SK-N-SH treated with all-trans-retinoic acid at 6 μM for 48 hours (cell line): ENCODE measurements at places on chromosomes 12 and 14.

DNA sequence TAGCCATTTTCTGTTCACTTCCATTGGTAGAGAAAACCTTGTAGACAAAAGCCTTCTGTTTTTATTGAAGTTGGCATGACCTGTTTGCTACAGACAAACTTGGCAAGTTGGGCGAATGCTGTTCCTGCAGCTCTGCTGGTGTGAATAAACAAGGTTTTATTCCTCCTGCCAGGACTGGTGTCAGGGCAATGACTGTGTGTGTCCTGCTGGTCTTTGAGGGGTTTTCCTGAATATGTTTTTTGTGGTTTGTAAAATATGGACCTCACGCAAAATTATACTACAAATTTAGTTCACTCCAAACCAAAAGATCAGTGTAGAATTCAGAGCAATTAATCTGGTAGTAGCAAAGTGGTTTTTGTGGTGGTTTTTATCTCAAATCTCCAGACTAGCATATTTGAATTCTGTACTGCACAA is 140.8 kb downstream of the ERC1 start:
- ATAC-seq: no peak

DNA sequence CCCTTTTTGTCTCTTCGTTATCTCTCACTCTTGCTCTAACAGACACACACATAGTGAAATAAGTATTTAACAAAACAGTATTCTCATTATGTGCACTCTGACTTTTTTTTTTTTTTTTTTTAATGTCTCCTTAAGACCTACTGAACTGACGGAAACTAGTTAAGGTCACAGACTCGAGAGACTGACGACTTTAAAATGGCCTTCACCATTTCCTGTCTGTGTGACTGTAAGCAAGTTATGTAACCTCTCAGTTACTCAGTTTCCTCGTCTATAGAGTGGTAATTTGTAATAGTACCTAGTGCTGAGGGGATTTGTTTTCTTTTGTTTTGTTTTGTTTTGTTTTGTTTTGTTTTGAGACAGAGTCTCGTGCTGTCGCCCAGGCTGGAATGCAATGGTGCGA is 284.8 kb downstream of the FBXL14 start:
- no peak for ATAC-seq

GRCh38 chr12:124849382-124849781 is 14.3 kb downstream of the SCARB1 start:
- no peak for ATAC-seq

DNA sequence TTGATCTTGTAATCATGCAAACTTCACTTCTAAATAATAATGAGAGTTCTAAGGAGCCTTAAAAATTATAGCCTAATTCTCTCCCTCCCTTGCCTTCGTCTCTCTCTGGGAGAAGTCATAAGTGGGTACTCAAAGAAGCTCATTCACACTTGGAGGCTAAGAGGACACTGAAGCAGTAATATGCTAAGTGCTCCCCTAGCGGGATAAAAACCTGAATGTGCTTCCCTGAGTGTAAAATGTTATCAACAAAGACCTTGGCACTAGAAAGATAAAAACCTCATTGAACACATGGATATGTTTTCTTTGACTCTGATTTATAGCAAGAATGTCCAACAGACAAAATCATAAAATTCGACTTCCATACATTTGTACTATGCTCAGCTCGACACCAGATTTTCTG is 337.9 kb upstream of the NOVA1 start:
- ATAC-seq: no peak

DNA sequence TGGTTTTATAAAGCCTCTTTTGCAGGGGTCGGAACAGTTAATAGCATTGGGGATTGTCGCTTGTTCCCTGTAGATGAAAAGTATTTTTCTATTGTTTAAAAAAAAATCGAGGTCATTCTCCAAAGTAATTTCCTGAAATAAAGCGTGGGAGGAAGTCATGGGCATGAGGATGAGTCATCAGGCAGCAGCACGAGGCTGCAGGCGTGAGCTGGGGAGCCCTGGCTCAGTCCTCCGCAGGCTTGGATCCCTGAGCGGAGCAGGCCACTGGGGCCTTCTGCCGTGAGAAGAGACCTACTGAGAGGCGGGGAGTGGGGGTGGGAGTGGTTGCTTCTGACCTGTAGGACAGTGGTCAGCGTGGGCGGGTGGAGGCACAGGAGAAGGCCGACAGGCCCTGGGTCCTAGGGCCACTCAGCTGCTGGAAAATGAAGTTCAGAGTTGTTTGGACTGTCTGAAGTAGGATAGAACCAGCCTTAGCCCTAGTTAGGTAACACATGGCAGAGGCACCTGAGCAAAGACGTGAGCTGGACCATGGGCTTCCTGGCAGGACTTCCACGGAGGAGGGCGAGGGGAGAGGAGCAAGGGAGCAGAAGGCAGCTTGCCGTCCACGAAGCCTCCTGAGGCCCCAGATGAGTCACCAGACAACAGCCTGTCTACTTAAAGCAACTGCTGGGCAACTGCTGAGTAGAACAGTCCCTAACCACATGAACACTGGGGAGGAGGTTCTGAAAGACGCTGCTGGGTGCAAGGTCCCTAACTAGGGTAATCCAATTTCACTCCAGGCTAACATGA is 21.1 kb upstream of the LGALS3 start:
- peak; percentile 81 for ATAC-seq

DNA sequence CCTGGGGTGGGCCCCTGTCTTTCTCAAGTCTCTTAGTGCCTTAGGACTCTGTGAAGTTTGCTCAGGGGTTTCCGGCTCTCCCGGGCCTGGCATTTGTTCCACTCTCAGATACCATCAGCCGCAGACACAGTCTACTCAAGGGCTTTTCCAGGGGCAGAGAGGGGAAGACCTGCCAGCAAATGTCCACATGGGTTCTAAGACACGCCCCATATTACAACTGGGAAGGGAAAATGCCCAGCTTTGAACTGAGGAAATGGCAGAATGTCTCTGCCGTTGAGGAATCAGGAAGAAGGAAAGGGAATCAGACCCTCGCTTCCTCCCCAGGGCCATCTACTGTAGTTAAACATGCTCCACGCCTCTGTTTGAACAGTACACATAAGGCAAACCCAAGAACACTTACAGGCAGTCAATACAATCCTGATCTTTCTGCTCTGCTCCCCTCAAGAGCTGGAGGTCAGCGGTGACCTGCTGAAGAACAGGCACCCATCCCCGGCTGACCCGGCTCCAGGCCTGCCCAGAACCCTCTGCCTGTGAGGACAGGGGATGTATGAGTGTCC is 7.9 kb downstream of the CCDC85C start:
- ATAC-seq: peak; percentile 40; the same call in 2 of the 3 replicates

GRCh38 chr14:91470216-91470615 is 39.9 kb downstream of the PPP4R3A start:
- no peak for ATAC-seq

- no peak for ATAC-seq
Observed at GRCh38 chr12:14689996-14690395, 6.4 kb downstream of the GUCY2C start.
